ENCODE measurements at places on chromosomes 2 and 18.

GRCh38 chr2:234991290-234991689 lies 39.5 kb downstream of the SH3BP4 start:
- DNase-seq: no peak

- DNase-seq: no peak
Observed at GRCh38 chr18:55446996-55447671, 140.9 kb downstream of the TCF4 start.

DNA sequence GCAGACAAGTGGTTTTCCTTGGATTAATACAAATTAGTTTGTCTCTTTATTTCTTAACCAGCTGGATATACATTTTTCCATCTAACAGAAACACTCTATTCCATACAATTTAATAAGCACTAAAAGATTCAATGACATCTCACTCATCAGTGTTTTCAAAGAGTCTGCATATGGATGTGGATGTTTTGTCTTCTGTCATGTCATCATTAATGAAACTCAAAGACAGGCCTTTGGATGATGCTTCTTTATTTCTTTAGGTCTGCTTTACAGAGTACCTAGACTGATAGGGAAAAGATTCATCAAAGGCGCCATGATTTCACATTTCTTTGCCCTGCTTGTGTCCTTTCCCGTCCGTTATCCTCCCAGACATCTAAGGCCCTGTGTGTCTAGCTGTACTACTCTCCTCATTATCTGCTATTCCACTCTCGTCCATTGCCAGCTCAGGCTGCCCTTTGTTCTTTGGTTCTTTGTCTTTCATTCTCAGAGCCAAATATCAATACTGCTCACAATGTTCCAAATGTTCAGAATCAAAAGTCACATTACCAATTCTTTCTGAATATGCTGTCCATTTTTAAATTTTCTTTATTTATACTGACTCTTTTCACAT lies 232.3 kb upstream of the CHAC2 start:
- no peak for DNase-seq

DNA sequence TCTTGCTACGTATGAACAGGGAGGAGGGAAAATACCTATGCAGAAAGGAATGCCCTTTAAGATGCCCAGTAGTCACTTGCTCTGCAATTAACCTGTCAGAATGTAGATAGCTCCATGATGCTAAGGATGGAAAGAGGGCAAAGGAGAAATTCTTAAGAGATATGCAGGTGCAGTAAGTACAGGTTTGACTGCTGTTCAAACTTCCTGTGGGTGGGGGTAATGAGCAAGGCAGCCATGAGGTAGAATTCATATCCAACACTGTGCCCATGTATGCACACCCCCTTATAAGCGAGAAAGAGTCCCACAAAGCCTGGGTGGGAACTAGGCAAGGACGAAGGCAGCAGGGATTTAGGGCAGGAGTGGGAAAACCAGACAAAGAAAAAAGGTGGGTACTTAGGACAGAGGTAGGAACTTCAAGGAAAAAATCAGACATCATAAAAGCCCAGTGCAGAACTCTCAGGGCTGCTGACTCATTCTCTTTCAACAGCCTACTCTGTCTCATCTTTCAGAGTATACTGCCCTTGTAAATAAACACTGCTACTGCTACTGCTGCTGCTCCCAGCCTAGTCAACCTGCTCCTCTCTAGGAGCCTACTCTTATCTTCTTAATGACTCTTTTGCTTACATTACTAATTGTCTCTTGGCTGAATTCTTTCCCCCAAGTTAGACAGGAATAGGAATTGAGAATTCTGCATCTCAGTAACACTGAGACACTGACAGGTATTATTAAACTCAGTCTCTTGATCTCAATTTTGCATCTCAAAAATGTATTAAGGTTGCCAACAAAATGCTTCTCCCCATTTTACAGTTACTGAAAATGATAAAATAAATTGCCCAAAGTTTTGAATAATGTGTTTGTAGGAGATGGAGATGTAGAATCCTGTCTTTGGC lies 189.0 kb downstream of the PTH2R start:
- DNase-seq: no peak

DNA sequence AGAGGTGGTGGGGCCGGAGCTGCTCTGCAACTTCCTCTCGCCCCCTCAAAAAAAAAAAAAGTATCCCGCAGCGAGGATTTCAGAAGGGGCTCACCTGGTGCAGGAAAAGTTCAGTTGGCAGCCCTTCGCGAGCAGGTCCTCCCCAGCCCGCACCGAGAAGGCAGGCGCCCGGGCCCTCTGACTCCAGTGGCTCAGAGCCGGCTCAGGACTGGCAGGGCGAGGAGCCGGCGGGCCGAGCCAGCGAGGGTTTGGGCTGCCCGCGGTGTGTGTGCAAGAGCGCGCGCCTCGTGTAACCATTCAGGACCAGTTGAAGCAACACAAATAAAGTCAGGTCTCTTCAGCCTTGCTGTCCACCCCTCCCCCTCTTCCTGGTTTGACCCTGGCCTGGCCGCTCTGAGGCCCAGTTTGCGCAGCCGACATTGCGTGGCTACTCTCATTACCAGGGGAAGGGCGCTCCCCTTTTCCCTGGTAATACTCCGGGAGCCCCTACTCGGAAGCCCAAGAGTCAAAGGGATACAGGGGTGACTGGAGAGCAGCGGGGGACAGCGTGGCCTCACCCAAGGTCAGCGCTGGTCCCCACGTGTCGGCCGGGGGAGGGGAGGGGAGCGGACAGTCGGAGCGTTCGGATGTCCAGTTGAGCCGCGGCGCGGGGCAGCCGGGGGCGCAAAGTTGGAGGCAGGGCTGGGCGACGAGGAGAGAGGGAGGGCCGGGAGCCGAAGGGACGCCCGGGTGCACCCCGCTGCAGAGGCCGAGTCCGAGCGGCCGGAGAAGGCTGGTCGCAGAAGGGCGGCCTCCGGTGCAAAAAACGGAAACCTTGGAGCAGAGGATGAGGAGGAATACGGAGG lies 12.3 kb downstream of the EN1 start:
- no peak for DNase-seq

DNA sequence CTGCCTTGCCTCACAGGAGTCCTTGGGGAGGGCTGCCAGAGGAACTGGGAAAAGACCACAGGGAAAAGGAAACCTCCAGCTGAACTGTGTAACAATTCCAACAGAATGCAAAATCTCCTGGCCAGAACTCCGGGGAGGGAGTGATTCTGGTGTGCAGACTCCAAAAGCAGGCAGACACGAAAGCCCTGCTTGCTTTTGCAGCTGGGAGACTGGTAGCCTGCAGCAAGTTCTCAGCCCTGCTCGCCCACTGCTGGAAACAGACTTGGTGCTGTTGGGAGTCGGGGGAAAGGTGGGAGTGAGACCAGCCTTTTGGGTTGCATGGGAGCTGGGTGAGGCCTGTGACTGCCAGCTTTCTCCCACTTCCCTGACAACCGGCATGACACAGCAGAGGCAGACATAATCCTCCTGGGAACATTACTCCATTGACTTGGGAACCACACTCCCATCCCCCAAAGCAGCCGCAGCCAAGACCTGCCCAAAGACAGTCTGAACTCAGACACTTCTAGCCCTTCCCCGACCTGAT lies 26.0 kb upstream of the NMI start:
- DNase-seq: no peak

DNA sequence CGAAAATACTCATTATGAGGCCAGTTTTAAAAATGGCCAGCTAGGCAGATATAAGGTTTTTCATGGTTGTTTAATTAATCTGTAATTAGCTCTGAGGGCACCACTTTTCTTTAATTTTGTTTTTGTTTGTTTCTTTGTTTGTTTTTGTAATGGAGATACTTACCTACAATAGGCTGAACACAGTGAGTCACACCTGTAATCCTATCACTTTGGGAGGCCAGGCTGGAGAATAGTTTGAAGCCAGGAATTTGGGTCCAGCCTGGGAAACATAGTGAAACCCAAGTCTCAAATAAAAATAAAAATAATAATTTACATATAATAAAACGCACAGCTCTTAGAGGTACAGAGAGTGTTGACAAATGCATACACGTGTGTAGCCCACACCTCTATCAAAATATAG lies 56.8 kb upstream of the MSH2 start:
- no peak for DNase-seq

DNA sequence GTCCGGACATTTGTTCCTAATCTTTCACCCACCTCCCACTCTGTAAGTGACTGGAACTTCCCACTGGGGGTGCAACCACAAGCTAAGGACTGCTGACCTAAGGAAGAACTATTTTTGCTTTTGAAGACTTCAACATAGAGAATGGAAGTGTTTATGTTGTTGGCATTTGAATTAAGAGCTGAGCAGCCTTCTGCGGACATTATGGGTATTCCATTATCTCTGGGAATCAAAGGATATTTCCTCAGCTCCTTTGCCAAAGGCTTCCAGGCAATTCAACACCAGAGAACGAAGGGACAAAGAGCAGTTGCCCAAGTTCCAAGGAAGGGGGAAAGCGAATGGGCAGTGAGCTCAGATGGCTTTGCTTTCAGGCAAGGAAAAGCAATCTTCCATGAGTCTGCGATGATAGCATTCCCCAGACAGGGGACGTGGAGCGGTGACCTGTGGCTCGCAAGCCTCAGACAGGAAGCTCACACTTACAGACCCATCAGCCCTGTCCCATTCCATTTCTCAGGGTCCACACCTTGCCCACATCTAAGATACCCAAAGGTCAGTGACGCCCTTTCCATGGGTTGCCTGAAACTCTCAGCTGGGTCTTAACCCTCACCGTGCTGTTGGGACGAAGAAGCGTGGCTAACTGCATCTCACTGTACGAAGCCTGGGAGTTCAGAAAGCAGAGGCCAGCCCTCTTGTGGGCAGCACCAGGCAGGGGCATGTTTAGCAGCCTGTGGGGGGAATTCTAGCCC lies 116.8 kb downstream of the COPS8 start:
- DNase-seq: no peak

- DNase-seq: no peak
Observed at GRCh38 chr2:3368261-3368722, 9.3 kb downstream of the EIPR1 start.

- DNase-seq: no peak
Observed at GRCh38 chr2:102703748-102704147, 58.1 kb upstream of the TMEM182 start.
